ENCODE measurements at places on chromosomes 2 and 18.

- no peak for DNase-seq
Observed at GRCh38 chr18:52160636-52161035, 179.4 kb upstream of the DCC start.

DNA sequence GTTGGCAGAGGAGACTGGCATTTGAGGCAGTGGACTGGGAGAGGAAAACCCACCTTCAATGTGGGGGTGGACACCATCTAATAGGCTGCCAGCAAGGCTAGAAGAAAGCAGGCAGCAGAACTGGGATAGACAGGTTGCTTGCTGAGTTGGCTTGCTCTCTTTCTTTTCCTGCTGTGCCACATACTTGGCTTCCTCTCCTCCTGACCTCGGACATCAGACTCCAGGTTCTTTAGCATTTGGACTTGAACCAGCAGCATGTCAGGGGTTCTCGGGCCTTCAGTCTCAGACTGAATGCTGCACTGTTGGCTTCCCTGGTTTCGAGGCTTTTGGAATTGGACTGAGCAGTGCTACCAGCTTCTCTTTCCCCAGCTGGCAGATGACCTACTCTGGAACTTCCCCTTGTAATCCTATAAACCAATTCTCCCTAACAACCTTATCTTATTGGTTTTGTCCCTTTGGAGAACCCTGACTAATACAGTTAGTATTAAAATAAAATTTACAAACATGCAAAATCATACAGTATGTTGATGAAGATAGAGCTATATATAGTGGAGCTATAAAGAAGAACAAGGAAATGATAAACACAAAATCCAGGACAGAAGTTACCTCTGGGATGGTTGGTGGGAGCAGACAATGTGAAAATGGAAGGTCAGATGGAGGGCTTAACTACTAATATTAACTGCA, 15.9 kb downstream of the DSEL start:
- DNase-seq = no peak

DNA sequence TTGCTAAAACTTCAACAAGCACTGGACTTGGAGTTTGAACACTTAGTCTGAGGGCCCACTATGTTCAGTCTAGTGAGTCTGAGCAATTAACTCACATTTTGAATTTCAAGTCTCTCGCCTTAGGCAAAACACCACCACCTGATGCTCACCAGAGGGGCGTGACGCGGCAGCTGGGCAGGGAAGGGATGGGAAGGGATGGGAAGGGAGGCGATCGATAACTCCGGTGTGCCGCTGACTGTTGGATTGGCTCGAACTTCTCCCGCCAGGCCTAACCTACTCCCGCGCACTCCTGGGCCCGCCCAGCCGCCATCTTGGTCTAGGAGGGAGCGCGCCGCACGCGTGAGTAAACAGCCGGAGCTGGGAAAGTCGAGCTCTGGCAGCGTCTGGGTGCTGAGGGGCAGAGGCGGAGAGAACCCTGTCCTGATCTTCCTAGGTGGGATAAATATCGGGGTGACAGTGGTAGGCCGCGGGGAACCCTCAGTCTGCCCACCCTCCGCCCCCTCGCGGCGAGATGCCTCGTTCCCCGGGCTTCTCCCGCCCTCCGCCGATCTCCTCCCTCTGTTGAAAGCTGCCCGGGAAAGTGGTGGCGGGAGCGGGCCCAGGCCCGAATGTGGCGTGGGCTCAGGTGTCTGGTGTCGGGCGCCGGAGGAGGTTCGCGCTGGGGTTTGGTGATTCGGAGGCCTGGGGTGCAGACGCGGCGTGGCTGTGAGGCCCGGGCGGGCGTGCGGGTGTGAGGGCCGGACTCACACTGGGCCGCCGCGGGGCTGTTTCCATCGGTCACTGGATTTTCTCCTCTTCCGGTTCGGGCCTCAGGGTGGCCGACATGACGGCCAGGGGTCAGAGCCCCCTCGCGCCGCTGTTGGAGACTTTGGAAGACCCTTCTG, at the start of gene RIF1:
Gene RIF1 (plus strand): TSS at position 302 of the 884 bp plus-strand sequence. CDS start 522 bp downstream, at position 824.
- DNase-seq = peak; percentile 39

- no peak for DNase-seq
Observed at GRCh38 chr2:233081232-233081730, 21.1 kb downstream of the INPP5D start.

GRCh38 chr2:224938651-224939182, 103.6 kb downstream of the DOCK10 start:
- no peak for DNase-seq

DNA sequence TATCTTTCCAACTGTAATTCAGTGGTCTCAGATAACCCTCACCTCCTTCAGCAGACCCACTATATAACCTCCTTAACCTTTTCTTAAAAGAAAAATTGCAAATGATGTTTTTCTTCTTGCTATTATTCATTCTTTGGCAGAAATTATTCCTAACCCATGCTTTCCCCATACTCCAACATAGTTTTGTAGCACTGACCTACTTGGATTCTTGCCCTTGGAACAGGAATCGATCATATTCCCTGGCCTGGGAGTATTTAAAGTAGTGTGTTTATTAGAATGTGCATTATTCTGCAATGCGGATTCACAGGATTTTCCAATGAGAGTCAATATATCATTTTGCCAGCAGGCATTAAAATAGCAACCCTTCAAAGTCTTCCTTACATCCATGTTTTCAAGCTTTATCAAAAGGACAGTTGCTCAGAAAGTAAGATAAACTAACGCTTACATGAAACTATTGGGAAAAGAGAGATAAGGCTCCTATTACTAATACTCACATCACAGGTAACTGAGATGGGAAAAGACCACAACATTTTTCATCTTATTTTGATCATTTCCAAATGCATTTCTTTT, 37.4 kb downstream of the CHN1 start:
- no peak for DNase-seq

- DNase-seq = no peak
Observed at GRCh38 chr2:72111061-72111460, 36.6 kb downstream of the CYP26B1 start.

GRCh38 chr2:85995648-85996529, 107.1 kb upstream of the ST3GAL5 start:
- no peak for DNase-seq

GRCh38 chr2:240992572-240993291, 5.7 kb upstream of the SNED1 start:
- no peak for DNase-seq

GRCh38 chr18:56458770-56459712, 179.4 kb downstream of the TXNL1 start:
- DNase-seq = no peak

GRCh38 chr18:62438018-62438329, 84.9 kb upstream of the ZCCHC2 start:
- DNase-seq = no peak

- no peak for DNase-seq
Observed at GRCh38 chr2:75484840-75485239, 75.9 kb downstream of the EVA1A start.

- DNase-seq = no peak
Observed at GRCh38 chr2:189474526-189474925, 33.3 kb downstream of the WDR75 start.

GRCh38 chr2:222358876-222359275, 60.1 kb upstream of the PAX3 start:
- no peak for DNase-seq

DNA sequence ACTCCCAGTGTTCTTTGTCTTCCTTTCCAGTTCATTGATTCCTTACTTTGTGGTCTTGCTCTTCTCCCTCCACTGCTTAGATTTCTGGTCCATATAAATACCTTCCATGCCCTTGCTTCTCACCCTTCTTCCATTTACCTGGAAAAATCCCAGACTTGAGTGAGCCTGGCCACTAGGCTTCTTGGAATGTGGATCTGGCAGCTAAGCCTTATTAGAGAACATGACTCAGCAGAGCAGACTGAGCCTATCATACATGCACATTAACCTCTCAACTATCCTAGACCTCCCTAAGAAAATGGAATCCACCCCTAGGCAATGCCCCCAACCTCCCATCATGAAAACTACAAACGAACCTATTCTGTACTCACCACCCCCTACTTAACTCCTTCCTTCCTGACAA, 127.7 kb downstream of the RHBDD1 start:
- no peak for DNase-seq

GRCh38 chr2:55772109-55772980, 78.7 kb upstream of the PNPT1 start:
- no peak for DNase-seq

GRCh38 chr18:9535430-9535991, 60.2 kb downstream of the RALBP1 start:
- no peak for DNase-seq

DNA sequence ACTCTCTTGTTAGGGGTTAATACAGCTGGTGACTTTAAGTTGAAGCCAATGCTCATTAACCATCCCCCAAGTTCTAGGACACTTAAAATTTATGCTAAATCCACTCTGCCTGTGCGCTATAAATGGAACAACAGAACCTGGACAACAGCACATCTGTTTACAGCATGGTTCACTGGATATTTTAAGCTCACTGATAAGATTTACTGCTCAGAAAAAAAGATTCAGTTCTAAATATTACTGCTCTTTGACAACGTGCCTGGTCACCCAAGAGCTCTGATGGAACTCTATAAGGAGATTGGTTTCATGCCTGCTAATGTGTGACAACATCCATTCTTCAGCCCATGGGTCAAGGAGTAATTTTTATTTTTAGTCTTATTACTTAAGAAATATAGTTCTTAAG, 27.5 kb downstream of the RNF103 start:
- no peak for DNase-seq

DNA sequence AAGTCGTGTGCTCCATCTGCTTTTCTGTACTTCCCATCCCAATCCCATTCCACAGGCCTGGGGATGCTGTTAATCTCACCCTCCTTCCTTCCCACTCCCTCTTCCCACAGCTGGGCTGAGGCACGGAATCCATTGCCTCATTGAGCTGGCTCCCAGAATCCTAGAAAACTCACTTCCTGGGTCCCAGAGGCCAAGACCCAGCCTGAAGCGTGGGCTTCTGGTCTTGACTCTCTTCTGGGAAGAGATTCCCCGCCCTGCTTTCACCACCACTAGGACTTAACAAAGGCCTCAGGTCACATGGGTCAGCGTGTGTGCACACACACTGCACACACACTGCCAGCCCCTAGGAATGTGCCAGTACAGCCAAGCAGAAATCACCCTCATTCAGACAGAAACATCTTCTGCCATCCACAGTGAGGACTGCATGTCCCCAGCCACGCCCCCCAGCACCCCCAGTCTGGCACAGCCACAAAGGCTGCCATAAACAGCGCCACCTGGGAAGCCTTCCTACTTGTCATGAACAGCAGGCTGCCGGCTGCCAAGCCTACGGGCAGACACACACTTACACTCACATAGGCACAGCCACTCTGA, 165.8 kb downstream of the TNS1 start:
- DNase-seq = no peak

DNA sequence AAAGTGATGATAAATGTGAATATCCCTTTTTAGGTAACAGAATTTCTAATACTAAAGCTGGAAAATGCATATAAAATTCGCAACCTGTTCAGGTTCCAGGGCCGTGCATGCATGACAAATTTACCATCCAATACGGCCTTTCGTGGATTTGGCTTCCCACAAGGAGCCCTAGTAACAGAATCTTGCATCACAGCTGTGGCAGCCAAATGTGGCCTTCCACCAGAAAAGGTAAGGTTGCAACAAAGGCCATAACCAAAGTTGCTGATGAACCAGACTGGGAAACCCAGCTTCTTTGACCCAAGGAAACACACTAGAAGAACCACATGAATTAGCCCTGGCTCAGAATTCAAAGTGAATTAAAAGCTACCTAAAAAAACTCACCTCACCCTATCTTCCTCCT, 49.6 kb upstream of the BZW1 start:
- DNase-seq = no peak

GRCh38 chr2:236840215-236840614, 245.5 kb upstream of the COPS8 start:
- no peak for DNase-seq

- DNase-seq = peak; percentile 15
Observed at GRCh38 chr2:117835990-117836760, 21.7 kb downstream of the DDX18 start.

GRCh38 chr2:138763971-138764370, 16.2 kb downstream of the NXPH2 start:
- no peak for DNase-seq

- DNase-seq = no peak
Observed at GRCh38 chr2:141137122-141137693, 993.6 kb downstream of the LRP1B start.

DNA sequence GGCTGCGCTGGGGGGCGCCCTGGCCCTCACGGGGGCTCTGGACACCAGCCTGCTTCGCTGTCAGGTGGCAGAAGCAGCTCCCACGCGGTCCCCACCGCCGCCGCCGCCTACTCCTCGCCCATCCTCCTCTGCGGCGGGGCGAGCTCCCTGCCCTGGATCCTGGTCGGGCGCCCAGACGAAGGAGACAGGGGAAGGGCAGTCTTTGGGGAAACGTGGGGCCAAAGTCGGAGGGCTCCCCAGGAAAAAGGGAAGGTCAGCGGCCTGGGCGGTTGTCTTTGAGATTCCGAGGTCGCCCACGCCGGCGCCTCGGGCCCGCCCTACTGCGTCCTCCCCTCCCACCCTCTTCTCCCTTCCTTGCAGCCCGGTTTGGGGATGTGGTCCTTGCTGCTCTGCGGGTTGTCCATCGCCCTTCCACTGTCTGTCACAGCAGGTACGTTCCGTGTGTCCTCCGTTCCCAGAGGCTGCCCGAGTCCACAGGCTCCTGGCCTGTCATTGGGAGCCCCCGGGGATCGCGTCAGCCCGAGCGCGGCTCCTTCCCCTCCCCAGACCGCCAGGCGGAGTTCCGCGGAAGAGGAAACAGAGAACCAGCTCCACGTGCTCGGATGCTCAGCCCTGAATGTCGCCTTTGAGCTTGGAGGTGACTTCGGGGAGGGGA, 800 bp downstream of the IL1RL2 start:
- peak; percentile 11 for DNase-seq

- DNase-seq = no peak
Observed at GRCh38 chr2:21263622-21264021, 139.9 kb downstream of the TDRD15 start.

GRCh38 chr2:241680827-241681599, 5.6 kb downstream of the DTYMK start:
- DNase-seq = no peak

DNA sequence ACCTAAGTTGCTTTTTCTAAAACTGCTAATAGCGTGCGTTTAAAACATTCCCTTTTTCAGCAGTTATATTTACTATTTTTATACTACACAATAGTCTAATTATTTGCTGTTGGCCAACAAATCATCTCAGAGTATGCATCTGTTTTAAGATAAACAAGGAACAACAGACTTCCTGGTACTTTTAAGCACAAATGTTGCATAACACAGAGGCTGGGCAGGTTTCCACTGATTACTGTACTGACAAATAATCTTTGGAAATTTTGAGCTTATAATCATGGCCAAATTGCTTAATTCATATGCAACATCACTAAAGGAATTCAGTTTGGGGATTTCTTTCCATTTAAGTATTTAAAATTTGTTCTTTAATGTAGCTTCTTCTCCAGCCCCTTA, 737.4 kb upstream of the SALL3 start:
- no peak for DNase-seq

DNA sequence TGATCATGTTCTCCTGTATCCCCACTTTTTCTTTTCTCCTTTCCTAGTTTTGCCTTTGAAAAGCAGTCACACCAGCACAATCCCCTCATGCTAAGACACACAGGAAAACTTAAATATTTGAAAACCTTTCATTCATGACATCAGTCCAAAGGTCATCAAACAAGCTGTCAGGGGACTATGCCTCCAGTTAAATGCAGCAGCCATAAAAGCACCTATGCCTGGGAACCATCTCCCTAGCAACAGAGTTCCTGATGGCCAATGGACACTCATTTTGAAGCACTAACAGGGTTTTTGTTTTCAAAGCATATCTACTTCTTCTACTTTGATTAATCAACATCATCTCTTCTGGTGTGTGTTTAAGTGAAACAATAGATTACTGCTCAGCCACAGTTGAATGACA, 286.4 kb upstream of the PARD3B start:
- no peak for DNase-seq

GRCh38 chr18:38032516-38032915, 466.9 kb upstream of the CELF4 start:
- no peak for DNase-seq

Measured in stimulated activated CD8-positive, alpha-beta memory T cell treated with anti-CD3 and anti-CD28 coated beads, Interleukin-7, amount 100 ng/mL, for 1 hour (primary cell).